H1 (cell line): ENCODE measurements at places on chromosomes 6 and 20.

- H3K36me3 ChIP-seq, result no peaks in the 10 kb centered on the region
- no peaks in the 10 kb centered on the region for H3K27me3 ChIP-seq
- no peak for DNase-seq
- no peaks in the 10 kb centered on the region for H3K4me1 ChIP-seq
- no peak overlapping the region for H3K27ac ChIP-seq
- H3K4me3 ChIP-seq, result no peak overlapping the region
Measured at GRCh38 chr6:170366248-170366960, 59.8 kb downstream of the FAM120B start.

GRCh38 chr6:143402721-143403336 lies 47.7 kb downstream of the ADAT2 start:
- H3K27ac ChIP-seq, result no peak overlapping the region
- H3K4me1 ChIP-seq, result peaks cover 12% of the 10 kb centered on the region
- H3K36me3 ChIP-seq, result no peaks in the 10 kb centered on the region
- H3K27me3 ChIP-seq, result no peaks in the 10 kb centered on the region
- no peak overlapping the region for H3K4me3 ChIP-seq
- DNase-seq, result no peak

DNA sequence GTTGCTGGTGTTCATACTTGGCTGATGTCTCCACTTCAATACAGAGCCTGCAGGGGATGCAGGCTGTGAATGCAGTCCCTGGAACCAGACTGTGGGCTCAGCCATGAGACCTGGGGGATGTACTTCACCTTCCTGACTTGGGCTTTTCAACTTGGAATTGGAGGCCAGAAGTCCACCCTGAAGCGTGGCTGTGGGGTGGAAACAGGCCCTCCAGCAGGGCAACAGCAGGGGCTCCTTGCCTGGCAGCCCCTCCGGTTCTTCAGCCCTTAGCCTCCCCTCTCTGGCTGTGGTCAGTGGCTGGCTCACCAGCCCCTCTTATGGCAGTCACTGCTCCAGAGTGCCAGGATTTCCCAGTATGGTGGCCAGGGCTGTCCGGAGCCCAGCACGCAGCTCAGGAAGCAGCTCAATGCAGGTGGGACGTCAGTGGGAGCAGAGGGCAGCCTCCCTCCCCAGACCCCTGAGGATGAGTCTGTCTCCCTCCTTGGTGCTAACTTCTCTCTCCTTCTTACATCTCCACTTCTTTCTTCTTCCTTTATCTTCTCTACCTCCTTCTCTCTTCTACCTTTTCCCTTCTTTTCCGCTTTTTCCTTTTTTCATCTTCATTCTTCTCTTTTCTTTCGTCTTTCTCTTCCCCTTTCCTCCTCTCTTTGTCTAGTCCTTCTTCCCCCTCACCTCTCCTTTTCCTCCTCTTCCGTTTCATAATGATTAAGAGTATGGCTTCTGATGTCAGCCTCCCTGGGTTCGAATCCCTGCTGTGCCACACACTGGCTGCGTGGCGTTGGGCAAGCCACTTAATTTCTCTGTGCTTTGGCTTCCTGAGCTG lies 45.3 kb downstream of the SLC52A3 start:
- no peak for DNase-seq
- H3K36me3 ChIP-seq, result no peaks in the 10 kb centered on the region
- H3K27ac ChIP-seq, result no peak overlapping the region
- H3K4me1 ChIP-seq, result no peaks in the 10 kb centered on the region

GRCh38 chr20:63325021-63325471 lies 32.1 kb downstream of the COL20A1 start:
- no peaks in the 10 kb centered on the region for H3K27me3 ChIP-seq
- no peak overlapping the region for H3K4me3 ChIP-seq
- H3K4me1 ChIP-seq, result no peaks in the 10 kb centered on the region
- H3K36me3 ChIP-seq, result no peaks in the 10 kb centered on the region
- no peak for DNase-seq

- H3K27me3 ChIP-seq, result no peaks in the 10 kb centered on the region
- H3K4me1 ChIP-seq, result peaks cover 2% of the 10 kb centered on the region; the same call in 1 of the 2 replicates
- H3K36me3 ChIP-seq, result no peaks in the 10 kb centered on the region
- no peak overlapping the region for H3K27ac ChIP-seq
Measured at GRCh38 chr20:42857446-42857845, 332.3 kb downstream of the PTPRT start.

GRCh38 chr20:41533537-41534136 lies 84.5 kb downstream of the CHD6 start:
- no peak overlapping the region for H3K27ac ChIP-seq
- no peaks in the 10 kb centered on the region for H3K4me1 ChIP-seq
- no peaks in the 10 kb centered on the region for H3K27me3 ChIP-seq
- DNase-seq, result no peak

- no peak overlapping the region for H3K4me3 ChIP-seq
- no peak overlapping the region for H3K27ac ChIP-seq
- no peaks in the 10 kb centered on the region for H3K36me3 ChIP-seq
- DNase-seq, result no peak
- H3K4me1 ChIP-seq, result no peaks in the 10 kb centered on the region
Measured at GRCh38 chr20:37688093-37688492, 5.7 kb upstream of the CTNNBL1 start.

- peaks cover 7% of the 10 kb centered on the region; the same call in 1 of the 2 replicates for H3K36me3 ChIP-seq
- DNase-seq, result peak; percentile 85
- no peaks in the 10 kb centered on the region for H3K27me3 ChIP-seq
Measured at GRCh38 chr6:112087136-112087911, at the start of the genes FAM229B and TUBE1. Gene FAM229B (plus strand): TSS chr6:112087591. CDS start chr6:112099284, 11,693 bp downstream. Gene TUBE1 (minus strand): TSS chr6:112087482. CDS start chr6:112087434, 48 bp downstream.

- no peaks in the 10 kb centered on the region for H3K36me3 ChIP-seq
- no peak overlapping the region for H3K27ac ChIP-seq
- H3K4me1 ChIP-seq, result peaks cover 7% of the 10 kb centered on the region; the same call in 1 of the 2 replicates
- no peaks in the 10 kb centered on the region for H3K27me3 ChIP-seq
- no peak overlapping the region for H3K4me3 ChIP-seq
Measured at GRCh38 chr6:54802775-54803634, 43.6 kb upstream of the FAM83B start.

DNA sequence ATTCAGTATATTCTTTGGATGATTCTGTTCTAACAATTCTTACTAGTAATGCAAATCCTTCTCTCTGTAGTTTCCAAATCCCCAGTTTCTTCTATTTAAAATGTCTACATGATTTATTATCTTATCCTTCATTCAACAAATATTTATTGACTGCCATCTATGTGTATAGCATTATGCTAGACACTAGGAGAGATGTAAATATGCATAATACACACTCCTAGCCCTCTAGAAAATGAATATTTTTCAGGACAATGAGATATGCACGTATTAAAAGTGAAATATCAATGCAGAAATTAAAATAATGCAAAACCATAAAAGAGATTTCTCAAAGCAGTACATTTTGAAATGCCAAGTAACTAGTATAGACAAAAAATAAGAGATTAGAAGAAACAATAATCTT lies 293.5 kb upstream of the CNR1 start:
- no peaks in the 10 kb centered on the region for H3K27me3 ChIP-seq
- H3K4me3 ChIP-seq, result no peak overlapping the region
- no peak overlapping the region for H3K27ac ChIP-seq
- no peaks in the 10 kb centered on the region for H3K4me1 ChIP-seq
- no peak for DNase-seq

- no peak overlapping the region for H3K27ac ChIP-seq
- no peak for DNase-seq
- H3K27me3 ChIP-seq, result no peaks in the 10 kb centered on the region
- H3K4me3 ChIP-seq, result no peak overlapping the region
Measured at GRCh38 chr6:8130399-8130798, 28.1 kb upstream of the EEF1E1 start.

GRCh38 chr20:49519777-49520359 lies 37.4 kb upstream of the KCNB1 start:
- H3K4me3 ChIP-seq, result no peak overlapping the region
- no peaks in the 10 kb centered on the region for H3K27me3 ChIP-seq
- no peak for DNase-seq

DNA sequence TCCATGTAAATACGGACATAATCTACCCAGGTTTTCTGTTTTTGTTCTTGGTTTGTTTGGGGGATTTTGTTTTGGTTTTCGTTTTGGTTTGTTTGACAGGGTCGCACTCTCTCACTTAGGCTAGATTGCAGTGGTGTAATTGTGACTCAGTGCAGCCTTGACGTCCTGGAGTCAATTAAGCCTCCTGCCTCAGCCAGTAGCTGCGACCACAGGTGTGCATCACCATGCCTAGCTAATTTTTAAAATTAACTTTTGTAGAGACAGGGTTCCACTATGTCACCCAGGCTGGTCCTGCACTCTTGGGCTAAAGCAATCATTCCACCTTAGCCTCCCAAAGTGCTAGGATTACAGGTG lies 37.8 kb upstream of the EYA4 start:
- no peaks in the 10 kb centered on the region for H3K4me1 ChIP-seq
- no peak overlapping the region for H3K27ac ChIP-seq
- DNase-seq, result no peak
- no peaks in the 10 kb centered on the region for H3K27me3 ChIP-seq
- no peak overlapping the region for H3K4me3 ChIP-seq

- no peak overlapping the region for H3K27ac ChIP-seq
- peaks cover 1% of the 10 kb centered on the region for H3K27me3 ChIP-seq
- H3K4me1 ChIP-seq, result no peaks in the 10 kb centered on the region
- H3K4me3 ChIP-seq, result no peak overlapping the region
Measured at GRCh38 chr6:134469702-134470456, 152.0 kb upstream of the SGK1 start.

GRCh38 chr6:159572439-159573110 lies 120.5 kb downstream of the SOD2 start:
- H3K4me1 ChIP-seq, result no peaks in the 10 kb centered on the region
- DNase-seq, result no peak
- no peaks in the 10 kb centered on the region for H3K36me3 ChIP-seq
- H3K27ac ChIP-seq, result no peak overlapping the region

- no peak overlapping the region for H3K4me3 ChIP-seq
- no peak overlapping the region for H3K27ac ChIP-seq
- no peak for DNase-seq
- no peaks in the 10 kb centered on the region for H3K4me1 ChIP-seq
- no peaks in the 10 kb centered on the region for H3K27me3 ChIP-seq
Measured at GRCh38 chr6:63447134-63447533, 125.1 kb upstream of the LOC128125822 start.

DNA sequence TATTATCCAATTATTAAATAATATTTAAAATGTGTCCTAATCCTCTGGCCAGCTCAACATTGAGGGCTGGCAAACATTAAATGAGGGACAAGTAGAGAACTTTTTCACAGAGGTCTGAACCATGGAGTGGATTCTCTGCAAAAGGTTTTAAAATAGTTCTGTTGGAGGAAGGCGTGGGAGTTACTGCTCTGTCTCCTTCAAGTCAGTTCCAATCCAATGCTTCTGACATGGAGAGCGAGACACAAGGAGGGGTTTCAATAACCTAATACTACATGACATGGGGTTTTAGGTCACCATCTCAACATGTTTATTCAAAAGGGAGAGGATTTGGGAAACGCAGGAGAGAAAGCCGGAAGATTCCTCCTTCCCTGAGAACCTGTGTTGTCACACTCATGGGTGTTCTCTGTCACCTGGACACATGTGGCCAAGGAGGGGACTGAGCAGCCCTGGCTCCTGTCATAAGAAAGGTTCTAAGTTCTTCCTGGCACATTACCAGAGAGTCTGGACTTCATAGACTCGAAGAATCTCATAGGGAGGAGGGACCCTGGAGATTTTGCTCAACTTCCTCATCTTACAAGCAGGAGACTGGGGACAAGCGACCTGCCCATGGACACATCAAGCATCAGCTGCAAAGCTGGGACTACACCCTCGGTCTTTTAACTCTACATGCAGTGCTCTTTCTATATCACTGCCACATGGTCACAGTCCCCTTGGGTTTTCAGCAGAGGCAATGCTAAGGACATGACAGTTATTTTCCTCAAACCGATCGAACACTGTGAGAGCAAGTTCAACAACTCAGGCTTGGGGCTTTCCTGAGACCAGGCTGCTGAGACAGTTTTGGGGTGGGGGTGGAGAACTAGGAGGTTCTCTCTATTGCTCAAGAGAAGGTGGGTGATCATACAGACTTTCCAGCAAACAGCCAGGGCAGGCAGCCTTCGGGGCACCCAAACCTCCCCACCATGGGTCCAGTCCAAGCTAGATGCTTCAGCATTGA lies 38.6 kb downstream of the PRDM1 start:
- H3K27me3 ChIP-seq, result no peaks in the 10 kb centered on the region
- H3K27ac ChIP-seq, result no peak overlapping the region

- DNase-seq, result peak; percentile 71
- H3K4me1 ChIP-seq, result peaks cover 15% of the 10 kb centered on the region
- no peaks in the 10 kb centered on the region for H3K36me3 ChIP-seq
- H3K27me3 ChIP-seq, result no peaks in the 10 kb centered on the region
- H3K4me3 ChIP-seq, result peak within 1 kb of the TSS; percentile 90
- peak within 1 kb of the TSS; percentile 90; the same call in 1 of the 2 replicates for H3K27ac ChIP-seq
Measured at GRCh38 chr6:143677891-143678791, at the start of gene PHACTR2. Gene PHACTR2 (plus strand): TSS chr6:143677965. CDS start chr6:143678164, 199 bp downstream.

DNA sequence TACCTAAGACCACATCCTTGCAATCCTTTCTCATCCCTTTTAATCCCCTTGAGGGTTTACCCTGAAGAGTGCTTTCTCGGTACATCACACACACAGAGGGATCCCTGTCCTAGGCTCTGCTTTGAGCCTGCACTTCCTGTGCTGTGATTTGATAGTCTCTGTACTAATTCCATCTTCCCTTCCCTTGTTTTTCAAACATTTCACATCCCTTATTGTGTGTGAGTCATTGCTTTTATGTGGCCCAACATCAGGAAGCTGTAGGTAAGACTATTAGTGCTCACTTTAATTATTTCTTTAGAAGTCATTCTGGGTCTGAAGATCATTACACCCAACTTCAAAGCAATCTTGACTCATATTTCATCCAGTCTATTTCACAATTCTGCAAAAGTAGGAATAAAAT lies 57.2 kb upstream of the ANKEF1 start:
- H3K4me3 ChIP-seq, result no peak overlapping the region
- no peaks in the 10 kb centered on the region for H3K4me1 ChIP-seq
- H3K27me3 ChIP-seq, result no peaks in the 10 kb centered on the region
- H3K36me3 ChIP-seq, result no peaks in the 10 kb centered on the region
- no peak for DNase-seq

DNA sequence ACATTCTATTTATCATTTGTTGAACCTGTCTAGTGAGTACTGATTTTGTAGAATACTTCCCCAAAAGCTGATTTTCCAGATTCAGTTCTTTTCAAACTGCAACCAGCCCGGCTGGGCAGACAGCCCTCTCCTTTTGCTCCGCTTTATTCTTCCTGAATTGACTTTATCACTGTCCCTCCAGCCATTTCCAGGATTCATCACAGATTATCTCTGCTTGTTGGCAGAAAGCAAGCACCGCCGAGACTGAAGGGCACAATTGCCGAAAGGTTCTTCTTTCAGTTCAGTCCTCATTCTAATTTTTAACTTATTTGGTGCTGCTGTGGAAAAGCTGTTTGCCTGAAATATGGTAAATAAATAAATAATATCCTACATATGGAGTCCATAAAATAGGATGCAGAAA lies 369.1 kb upstream of the FLRT3 start:
- H3K36me3 ChIP-seq, result no peaks in the 10 kb centered on the region
- no peaks in the 10 kb centered on the region for H3K27me3 ChIP-seq
- no peak for DNase-seq
- no peak overlapping the region for H3K4me3 ChIP-seq
- H3K4me1 ChIP-seq, result peaks cover 5% of the 10 kb centered on the region; the same call in 1 of the 2 replicates

GRCh38 chr6:165586706-165587105 lies 76.3 kb downstream of the PDE10A start:
- H3K4me3 ChIP-seq, result no peak overlapping the region
- H3K27ac ChIP-seq, result no peak overlapping the region
- no peak for DNase-seq
- no peaks in the 10 kb centered on the region for H3K4me1 ChIP-seq
- no peaks in the 10 kb centered on the region for H3K27me3 ChIP-seq
- no peaks in the 10 kb centered on the region for H3K36me3 ChIP-seq
